ENCODE measurements at places on chromosomes 3 and 15.
A peak's percentile ranks its signal among the peaks of the same experiment; 100 is the strongest.

DNA sequence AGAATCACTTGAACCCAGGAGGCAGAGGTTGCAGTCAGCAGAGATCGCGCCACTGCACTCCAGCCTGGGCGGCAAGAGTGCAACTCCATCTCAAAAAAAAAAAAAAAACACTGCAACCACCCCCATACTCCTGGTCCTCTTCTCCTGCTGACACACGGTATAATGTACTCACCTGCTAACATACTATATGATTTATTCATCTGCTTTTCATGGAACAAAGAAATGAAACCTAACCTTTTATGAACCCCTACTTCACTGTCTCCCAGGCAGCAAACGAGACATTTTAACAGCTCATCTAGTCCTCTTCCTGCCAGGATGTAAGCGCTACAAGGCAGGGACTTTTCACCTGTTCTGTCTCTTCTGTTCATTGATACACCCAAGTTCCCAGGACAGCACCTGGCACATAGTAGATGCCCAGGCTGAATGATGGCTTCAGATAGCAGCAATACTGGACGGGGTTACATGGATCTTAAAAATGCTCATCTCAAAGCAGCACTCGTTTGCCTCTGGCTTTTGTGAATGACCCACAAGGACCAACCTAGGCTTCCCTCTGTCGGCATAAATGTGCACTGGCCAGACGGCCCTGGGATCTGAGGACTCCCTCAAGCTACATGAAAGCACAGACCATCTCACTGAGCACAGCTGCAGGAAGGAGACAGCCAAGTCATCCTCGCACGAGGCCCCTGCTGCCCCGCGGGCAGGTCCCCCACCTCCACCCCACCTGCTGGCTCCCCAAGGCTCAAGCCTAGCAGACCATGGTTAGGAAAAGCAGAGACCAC is 20.3 kb downstream of the XXYLT1 start:
- DNase-seq, result no peak

GRCh38 chr3:155318740-155319139 is 25.3 kb upstream of the STRIT1 start:
- DNase-seq, result no peak

GRCh38 chr15:36791844-36792571 is 212.6 kb downstream of the CDIN1 start:
- DNase-seq, result no peak

DNA sequence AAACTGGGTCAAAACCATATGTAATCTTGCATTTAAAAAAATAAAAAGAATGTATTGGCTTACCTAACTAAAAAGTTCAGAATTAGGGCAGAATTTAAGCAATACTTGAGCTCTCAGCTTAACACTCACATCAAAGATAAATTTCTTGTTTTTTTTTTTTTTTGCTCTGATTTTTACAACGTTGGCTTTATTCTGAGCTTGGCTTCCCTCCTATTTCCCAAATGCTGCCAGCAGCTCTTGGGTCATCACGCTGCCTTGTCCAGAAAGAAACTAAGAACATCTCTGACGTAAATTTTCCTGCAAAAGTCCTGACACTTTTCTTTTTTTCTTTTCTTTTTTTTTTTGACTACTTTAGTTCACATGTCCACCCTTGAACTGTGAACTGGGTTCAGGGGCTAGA is 150.6 kb upstream of the TGFBR2 start:
- no peak for DNase-seq

- DNase-seq, result no peak
Observed at GRCh38 chr3:148748283-148748682, 50.6 kb downstream of the AGTR1 start.

DNA sequence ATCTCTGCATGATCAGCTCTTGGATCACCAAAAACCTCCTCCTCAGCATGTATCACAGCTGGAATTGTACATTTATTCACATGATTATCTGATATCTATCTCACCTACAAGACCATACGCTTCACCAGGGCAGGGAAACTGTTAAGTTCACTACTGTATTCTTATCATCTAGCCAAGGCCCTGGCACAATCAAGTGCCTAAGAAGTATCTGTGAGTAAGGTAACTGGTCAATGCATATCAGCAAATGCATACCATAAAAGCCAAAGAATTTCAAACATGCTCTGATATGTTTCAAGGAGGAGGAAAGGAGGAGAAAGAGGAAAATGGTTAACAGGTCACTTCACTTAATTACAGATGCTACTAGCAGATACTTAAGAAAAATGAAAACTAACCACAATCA is 158.4 kb downstream of the LIPC start:
- no peak for DNase-seq

DNA sequence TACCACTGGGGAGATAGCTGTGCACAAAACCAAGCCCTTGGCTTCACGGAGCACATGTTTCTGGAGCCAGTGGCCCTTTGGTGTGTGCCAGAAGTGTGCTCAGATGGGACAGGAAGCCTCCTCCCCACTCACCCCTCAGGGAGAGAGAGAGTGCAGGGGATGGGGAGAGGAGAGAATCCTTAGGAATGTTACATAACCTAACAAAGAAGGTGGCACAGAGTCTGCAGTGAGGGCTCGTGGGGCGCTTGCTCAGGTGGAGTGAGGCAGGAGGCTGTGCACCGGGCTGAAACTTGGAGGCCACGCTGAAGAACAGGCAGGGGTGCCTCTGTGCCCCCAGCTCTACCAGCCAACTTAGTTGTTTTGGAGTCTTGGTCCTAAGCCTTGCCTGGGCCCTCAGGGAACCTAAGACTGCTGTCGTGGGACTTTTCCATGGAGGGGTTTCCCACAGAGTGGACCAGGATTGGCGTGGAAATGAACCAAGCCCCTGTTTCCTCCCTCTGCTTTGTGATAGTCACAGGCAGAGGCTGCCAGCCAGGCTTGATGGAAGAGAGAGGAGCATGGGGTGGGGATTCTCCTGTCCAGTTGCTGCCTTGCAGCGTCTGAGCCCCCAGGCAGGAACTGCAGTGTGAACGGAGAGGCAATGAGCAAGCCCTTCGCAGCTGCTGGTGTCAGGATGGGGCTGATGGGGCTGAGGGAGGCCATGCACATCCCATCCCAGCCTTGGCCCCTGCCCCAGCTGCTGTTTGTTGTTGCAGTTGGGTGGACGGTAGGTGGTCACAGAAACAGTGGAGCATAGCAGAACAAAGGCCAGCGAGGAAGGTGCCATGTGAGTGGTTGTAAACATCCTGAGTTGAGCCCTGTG is 32.7 kb downstream of the PDIA5 start:
- no peak for DNase-seq

DNA sequence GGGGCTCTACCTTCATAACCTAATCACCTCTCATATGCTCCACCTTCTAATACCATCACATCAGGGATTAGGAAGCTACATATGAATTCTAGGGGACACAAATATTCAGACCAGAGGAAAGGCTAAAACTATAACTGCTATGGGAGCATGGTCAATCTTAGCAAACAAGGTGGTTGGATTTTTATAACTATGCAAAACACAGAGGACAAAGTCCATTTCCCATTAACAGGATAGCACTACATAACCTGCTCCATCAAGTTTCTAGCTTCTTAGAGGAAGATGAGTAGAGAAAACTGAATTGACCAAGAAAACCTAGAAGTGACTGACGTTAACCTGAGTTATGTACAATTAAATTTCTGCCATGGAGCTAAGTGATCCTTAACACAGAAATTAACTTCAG is 398.6 kb downstream of the TBL1XR1 start:
- no peak for DNase-seq

DNA sequence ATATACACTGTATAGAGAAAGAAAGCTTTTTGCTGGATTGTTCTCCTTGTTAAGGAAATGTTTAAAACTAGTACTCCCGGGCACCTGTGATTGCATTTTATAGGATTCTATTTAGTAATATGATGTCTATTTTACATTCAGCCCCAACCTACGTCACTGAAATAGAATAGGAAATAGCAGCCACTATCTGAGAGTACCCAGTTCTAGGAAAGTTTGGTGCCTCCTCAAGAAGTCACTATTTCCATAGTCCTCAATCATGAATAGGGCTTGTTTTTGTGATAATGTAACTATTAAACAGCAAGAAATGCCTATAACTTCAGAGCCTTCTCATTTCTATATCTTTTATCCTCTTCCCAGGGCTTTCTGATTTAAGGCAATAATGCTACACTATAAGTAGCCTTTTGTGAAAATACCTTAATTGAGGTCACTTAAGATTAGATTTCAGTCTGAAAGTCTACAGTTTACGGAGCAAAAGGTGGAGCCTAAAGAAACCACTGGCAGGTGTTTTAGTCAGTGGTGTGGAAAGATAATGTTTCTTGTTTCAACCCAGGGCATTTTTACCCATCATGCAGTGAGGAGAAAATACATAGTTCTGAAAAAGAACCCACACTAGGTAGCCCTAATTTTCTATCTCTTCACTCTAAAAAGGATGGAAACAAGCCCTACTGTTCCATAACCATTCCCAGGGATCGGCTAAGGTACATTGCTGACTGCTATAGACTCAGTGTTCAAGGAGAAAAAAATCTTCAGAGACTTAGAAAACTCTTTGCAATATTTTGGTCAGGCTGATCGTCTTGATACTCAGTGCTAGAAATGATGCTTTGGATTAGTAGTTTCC is 38.7 kb downstream of the TIGIT start:
- no peak for DNase-seq

GRCh38 chr3:106829206-106829605 is 548.0 kb upstream of the CCDC54 start:
- DNase-seq, result no peak

DNA sequence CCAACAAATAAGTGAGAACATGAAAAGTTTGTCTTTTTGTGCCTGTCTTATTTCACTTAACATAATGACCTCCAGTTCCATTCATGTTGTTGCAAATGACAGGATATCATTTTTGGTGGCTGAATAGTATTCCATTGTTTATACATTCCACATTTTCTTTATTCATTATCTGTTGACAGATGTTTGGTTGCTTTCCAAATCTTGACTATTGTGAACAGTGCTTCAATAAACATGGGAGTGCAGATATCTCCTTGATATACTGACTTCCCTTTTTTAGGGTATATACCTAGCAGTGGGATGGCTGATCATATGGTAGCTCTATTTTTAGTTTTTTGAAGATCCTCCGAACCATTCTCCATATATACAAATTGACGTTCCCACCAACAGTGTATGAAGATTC is 19.1 kb upstream of the CD200R1L start:
- DNase-seq, result no peak

- DNase-seq, result no peak
Observed at GRCh38 chr3:88824666-88825564, 282.5 kb upstream of the EPHA3 start.

DNA sequence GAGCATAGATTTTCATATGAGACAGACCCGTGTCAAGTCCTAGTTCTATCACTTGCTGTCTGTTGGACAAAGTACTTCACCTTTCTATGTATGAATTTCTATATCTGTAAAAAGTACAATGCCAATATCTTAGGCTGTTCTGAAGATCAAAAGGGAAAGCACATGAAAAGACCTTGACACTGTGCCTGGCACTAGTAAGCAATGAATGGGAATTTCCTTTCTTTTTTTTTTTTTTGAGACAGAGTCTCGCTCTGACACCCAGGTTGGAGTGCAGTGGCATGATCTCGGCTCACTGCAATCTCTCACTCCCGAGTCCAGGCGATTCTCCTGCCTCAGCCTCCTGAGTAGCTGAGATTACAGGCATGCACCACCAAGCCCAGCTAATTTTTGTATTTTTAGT is 35.4 kb upstream of the ETV5 start:
- no peak for DNase-seq

DNA sequence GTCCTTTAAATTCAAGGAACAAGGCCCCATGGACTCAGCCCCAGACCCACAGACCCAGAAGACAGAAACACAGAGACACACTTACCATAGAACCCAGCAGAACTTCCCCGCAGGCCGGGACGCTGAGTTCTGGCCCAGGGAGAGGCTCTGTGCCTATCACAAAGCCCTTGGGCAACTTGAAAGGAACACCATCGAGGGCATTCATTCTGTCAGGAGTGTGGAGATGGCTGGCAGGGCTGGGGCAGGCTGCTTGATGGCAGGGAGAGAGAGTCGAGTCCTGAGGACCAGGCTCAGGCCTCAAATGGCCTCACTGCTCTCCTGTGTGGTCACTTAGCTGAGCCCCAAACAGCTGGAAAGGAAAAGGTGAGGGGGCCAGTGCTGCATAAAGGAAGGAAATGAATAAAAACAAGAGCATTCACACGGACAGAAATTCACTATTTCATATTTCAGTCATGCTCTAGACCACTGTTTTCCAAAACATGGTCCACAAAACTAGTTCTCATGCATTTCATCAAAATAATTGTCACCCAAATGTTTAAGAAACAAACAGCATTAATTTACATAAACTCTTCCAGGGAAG is 8.9 kb downstream of the UBAP1L start:
- no peak for DNase-seq

GRCh38 chr3:65595222-65596028 is 443.3 kb downstream of the MAGI1 start:
- DNase-seq, result no peak

- DNase-seq, result no peak
Observed at GRCh38 chr3:16834753-16835152, 50.0 kb upstream of the PLCL2 start.

DNA sequence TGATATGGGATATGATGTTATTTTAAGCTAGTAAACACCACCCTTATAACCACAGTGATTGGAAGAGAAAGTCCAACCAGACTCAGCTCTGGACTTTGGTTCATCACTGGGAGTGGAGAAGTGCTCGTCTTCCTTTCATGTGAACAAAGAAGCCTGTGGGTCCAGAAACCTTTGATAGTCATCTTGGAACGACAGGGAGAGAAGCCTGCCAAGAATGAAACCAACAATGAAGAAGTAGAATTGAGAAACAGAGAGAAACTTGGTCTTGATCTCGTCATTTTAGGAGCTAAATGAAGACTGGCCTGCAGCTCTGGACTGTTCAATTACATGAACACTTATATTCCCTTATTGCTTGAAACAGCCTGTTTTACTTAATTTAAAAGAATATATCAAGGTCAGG is 13.1 kb upstream of the SLC35G2 start:
- no peak for DNase-seq

DNA sequence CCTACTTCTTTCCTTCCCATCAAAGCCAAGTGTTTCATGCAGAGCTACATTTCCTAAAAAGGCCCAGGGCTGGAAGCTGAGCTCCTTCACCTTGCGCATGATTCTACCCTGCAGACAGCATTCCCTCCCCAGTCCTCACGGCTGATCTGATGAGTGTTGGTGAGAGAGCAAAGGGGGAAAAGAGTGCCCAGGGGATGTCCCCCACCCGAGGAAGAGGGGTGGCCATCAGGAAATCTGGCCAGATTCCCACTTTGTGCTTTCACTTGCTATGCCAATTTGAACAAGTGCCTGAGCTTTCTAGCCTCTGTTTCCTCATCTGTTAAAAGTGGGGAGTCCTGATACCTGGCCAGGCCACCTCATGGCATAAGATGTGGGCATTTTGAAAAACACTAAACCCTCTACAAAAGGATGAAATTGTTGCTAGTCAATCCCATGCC is 231.0 kb upstream of the TLE3 start:
- DNase-seq, result no peak

DNA sequence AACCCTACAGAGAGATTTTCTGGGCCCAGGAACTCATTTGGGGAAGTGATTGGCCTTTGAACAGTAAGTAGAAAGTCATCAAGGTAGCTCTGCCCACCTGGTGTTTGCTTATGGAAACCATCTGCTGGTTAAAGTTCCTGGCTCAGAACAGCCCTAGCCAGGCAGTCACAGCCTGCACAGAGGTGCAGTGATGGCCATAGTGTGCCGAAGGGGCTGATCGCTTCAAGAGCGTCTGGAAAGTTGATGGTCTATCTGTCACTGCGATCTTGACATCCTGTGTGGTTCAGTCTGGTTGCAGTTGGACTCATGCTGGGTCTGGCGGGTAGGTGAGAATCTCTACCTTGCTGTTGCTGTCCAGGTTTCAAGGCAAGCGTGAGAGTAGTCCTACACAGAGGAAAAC is 151.6 kb downstream of the SLCO3A1 start:
- DNase-seq, result no peak

GRCh38 chr3:186683979-186684378 is 18.2 kb downstream of the HRG start:
- DNase-seq, result peak; percentile 51

GRCh38 chr3:140092848-140093536 is 158.0 kb downstream of the CLSTN2 start:
- DNase-seq, result peak; percentile 11
